ENCODE measurements at places on chromosomes 16 and 17.

GRCh38 chr17:56939869-56940484 lies 20.9 kb downstream of the COIL start:
- peak; percentile 65 for DNase-seq

- DNase-seq = no peak
Observed at GRCh38 chr16:82031116-82032084, 3.7 kb upstream of the HSD17B2 start.

DNA sequence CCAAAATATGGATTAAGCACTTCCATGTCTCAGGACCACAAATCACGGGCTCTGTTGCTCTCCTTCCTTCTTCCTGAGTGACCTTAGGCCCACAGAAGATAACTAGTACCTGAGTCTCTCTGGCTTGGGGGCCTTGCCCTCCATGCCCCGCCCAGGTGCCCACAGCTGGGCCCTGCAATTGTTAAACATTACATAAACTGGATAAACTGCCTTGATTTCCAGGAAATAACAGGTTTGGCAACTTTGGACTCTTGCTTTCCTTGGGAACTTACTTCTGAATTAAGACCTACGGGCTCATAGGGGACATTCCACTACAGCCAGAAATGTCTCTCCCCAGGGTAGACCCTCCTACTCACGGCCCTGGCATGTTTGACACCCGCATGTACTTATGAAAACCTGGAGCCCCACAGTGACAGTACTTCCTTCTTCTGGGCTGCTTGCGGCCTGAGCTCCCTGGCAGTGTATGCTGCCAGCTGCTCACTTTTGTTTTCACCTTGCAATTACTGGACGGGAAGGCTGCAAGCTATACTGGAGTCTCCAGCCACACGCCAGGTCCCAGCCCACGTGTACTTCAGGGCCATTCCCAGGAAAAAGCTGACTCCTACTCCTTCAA lies 2.3 kb upstream of the UBALD2 start:
- DNase-seq = no peak

- DNase-seq = no peak
Observed at GRCh38 chr17:76088041-76088867, 9.3 kb downstream of the ZACN start.

DNA sequence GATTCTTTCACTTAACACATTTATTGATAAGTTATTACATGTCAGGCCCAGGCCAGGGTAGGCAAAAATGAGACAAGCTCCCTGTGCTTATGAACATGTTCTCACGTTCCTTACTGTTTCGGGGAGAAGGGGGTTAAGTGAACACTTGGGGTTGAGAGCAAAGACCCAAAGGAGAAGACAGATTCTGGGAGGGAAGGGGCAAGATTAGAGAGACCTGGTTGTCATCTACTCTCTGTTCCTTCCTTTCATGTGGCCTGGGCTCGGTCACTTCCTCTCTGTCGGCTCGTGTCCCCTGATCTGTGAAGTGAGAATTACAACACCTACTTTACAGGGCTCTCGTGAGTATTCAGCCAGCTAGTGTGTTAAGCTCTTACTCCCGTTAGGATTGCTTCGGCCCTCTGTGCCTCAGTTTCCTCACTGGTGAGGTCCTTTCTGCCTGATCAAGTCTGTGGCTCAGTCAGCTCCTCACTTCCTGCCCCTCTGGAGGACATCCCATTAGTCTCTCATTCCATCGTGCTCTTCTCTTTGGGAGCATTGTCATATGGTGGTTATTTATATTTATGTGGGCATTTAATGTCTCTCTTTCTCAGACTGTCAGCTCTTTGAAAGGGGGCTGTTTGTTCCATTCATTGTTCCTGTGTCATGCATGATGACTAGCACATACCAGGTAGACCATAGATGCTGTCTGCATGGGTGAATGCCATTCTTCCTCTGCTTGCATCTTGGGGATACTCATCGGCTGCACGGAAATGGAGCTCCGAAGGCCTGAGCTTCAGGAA lies 38.9 kb downstream of the PLCG2 start:
- no peak for DNase-seq

- DNase-seq = no peak
Observed at GRCh38 chr16:77617996-77618395, 104.3 kb upstream of the NUDT7 start.

DNA sequence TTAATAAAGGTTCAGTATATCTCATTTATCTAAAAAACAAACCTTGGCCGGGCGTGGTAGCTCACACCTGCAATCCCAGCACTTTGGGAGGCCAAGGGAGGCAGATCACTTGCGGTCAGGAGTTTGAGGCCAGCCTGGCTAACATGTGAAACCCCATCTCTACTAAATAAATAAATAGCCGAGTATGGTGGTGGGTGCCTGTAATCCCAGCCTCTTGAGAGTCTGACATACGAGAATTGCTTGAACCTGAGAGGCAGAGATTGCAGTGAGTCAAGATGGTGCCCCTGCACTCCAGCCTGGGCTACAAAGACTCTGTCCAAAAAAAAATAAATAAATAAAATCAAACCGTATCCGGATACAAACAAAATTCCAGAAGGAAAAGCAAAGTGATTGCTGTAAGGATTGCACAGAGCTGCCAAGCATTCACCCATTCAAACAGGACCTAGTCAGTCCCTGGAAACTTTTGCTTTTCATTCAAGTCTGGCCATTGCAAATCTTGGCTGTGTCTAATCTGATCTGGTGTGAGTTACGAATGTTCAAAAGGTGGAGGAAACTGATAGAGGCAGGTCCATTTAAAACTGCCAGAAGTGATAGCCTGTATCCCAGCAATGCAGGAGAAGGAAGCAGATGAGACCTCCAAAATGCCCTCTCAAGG lies 102.5 kb upstream of the CLEC3A start:
- no peak for DNase-seq

DNA sequence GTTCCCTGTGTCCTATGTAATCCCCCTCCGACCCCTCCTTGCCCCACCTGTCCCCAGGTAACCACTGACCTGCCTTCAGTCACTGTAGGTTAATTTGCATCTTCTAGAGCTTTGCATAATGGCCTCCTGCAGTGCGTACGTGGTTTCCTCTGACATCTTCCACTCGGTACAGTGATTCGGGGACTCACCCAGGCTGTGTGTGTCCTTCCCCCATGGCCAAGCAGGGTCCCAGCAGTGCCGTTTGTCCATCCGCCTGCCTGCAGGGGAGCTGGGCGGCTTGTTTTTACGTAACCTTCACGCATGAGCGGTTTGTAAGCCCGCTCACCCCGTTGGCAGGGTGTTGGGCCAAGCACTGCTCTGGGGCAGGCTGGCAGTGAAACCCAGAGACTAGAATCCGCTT lies 7.9 kb downstream of the MAPK8IP3 start:
- DNase-seq = no peak

- no peak for DNase-seq
Observed at GRCh38 chr16:87391324-87391949, 699 bp upstream of the MAP1LC3B start.

GRCh38 chr16:80526418-80527061 lies 14.3 kb upstream of the DYNLRB2 start:
- DNase-seq = peak; percentile 30

GRCh38 chr16:29784901-29785500 lies 5.5 kb upstream of the KIF22 start:
- peak; percentile 61 for DNase-seq

DNA sequence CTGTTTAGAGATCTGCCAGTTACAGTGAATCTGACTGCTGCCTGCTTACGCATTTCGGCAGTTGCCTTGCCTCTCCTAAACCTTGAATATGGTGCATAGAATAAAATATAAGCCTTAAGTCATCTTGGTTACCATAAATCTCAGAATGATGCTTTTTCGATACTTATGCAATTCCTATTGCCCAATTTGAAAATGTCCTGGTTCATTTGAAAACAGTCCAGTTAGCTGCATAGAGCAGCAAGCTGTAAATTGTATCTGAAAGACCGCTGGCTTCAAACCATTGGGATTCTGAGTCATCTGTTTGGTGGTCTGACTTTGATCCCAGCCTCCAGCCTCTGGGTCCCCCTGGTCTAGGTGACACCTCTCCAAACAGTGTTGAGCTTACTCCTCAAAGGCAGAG lies 2.7 kb upstream of the PRKCA start:
- no peak for DNase-seq

DNA sequence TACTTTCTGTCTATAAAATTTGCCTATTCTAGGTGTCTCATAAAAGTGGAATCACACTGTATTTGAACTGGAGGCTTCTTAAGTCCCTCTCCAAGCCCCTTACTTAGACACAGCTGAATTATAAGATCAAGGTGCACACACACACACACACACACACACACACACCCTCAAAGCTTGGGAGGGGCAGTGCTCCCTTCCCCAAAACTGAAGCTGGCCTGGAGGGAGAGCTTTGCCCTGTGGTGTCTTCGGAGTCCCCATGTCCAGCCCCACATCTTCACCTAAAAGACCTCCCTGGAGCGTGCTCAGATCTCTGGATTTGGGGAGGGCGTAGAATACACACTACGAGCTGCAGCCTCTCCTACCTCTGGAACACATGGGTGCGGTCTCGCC lies 828 bp downstream of the EMP2 start:
- no peak for DNase-seq

DNA sequence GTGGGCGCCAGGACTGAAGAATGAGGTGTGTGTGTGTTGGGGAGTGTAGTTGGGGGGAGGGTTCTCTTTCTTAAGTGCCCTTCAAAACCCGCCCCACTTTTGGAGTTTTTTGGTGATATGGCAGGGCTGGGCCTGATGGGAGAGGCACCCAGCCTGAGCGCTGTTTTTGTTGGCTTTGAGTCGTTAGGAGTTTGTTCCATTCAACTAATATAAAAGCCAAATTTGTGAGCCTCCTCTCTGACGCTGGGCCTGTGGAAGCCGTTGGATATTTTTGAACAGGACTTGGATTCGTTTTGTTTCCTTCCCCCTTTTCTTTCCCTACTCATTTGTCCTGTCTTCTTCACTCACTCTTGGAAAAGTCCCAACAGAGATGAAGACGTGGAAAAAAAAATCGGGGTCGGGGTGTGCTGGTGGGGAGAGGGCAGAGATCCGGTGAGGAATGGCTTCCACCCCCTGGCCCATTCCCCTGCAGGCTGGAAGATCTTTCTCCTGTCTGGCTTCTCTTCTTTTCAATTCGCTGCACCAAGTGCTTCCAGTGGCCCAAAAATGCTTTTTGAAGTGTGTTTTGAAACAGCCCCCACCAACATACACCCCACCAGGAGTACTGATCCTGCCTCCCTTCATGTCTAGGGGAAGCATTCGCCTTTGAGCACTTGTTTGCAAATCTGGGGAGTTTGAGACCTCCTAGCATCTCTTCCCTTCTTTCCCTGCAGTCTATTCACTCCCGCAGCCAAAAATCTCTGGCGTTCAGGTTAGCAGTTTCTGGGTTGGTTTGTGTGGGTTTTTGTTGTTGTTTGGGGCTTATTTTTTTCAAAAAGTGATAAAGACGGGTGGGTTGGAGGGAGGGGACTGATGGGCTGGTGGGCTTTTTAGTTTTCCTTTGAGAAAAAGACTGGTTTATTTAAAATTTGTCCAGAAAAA lies 2.6 kb downstream of the FZD2 start:
- DNase-seq = no peak

- no peak for DNase-seq
Observed at GRCh38 chr17:49483599-49484509, 11.2 kb upstream of the NGFR start.

DNA sequence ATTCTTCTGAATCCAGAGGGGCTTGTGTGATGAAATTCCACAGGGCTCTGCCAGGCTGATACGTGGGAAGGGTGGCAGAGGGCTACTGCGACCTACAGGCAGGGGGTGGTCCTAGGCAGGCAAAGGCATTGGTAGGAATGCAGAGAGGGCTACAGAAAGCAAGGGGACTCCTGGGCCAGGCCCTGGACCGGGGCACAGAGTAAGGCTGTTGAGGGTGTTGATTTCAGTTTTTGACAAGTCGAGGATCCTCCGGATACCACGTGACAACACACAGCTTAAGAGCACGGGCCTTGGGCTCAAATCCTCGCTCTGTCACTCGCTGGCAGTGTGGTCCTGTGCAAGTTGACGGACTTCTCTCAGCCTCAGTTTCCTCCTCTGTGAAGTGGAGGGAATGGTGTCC lies 19.1 kb upstream of the DOC2B start:
- DNase-seq = no peak

GRCh38 chr16:30762991-30763725 lies 1.0 kb downstream of the RNF40 start:
- DNase-seq = no peak

DNA sequence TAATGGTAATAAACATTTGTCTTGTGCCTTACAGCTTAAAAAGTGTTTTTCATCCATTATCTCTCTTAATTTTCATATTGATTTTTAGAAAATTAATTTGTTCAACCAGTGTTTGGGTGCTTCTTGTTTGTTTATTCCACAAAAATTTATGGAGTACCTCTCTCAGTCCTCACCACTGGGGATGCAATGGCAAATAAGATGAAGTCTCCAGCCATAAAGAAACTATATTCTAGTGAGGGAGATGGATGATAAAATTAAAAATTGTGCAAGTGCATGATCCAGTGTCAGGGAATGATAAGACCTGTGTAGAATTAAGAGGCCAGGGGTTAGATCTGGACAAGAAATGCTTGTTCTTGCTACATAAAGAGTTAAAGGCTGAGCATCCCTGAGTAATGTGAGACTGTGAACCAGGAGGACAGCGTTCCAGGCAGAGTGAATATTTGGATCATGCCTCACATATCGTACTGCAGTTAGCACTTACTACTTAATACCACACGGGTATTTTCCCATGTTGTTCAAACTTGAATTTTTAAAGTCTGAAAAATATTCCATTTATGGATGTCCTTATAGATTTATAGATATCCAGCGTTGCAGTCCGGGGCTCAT lies 535.7 kb upstream of the HSBP1 start:
- no peak for DNase-seq

DNA sequence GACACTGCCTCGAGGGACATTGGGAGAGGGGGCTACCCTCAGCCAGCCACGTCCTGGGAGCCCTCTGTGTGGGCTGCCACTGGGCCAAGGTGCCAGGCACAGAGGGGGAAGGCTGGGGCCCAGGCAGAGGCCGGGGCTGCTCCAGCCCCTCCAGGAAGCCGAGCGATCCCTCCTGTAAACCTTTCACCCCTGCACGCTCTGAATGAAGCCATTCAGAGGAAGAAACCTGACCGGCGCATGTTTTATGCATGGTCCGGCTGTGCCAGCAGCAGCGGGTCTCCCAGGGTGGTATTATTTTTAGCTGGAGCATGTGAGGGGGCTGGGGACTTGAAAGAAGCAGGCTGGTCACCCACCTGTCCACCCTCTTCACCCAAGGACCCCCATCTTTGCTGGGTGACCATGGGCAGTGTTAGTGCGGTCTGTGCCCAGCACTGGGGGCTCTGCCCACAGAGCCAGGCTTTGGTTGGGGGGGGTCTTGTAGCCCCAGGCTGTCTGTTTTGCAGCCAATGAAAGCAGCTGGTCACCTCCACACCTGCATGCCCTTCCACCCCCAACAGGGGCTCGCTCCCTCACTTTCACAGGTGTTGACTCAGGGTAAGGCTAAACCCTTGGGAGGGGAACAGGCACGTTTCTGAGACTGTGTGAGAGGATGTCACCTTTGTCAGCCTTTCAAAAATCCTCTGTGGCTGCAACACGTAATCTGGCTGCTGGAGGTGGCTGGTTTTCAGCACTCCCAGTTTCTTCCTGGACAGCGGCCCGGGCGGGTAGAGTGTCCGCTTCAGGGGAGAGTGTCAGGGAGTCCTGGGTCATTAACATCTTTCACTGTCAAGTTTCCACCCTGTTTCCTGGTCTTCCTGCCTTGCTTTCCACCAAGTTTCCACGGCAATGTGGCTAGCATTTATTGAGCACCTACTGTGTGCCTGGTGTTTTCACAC lies 77.1 kb upstream of the BRD7 start:
- DNase-seq = no peak

- DNase-seq = no peak
Observed at GRCh38 chr17:71482625-71483024, 638.2 kb upstream of the SOX9 start.

Measured in thymus (tissue), 14 donors.